ENCODE measurements at places on chromosomes 3 and 15.

DNA sequence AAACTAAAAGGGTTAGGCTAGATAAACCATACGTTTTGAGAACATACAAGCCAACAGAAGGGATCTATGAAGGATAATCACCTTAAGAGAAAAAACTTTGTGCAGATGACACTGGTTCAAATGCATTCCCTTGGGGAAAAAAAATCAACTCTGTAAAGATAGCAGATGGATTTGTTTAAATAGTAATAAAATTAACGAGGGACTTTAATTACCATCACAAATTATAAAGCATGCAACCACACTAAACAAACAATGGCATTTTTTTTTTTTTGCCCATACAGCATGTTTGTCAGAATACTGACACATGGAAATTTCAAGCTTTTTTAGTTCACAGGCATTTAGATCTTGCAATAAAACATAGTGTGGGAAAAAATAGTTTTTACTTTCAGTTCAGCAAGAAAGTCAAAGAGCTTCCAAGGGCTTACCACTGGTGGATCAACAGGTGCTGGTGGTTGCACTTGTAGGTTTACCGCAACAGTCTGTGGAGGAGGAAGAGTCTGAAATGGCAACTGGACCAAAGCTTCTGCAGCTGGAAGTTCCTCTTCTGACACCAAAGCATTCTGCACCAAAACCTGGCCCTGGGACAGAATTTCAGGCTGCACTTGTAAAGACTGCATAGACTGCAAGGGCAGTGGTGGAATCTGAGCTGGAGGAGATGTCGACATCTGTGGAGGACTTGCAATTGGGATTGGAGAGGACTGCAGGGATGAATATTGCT lies 53.1 kb downstream of the PHC3 start:
- DNase-seq: no peak

DNA sequence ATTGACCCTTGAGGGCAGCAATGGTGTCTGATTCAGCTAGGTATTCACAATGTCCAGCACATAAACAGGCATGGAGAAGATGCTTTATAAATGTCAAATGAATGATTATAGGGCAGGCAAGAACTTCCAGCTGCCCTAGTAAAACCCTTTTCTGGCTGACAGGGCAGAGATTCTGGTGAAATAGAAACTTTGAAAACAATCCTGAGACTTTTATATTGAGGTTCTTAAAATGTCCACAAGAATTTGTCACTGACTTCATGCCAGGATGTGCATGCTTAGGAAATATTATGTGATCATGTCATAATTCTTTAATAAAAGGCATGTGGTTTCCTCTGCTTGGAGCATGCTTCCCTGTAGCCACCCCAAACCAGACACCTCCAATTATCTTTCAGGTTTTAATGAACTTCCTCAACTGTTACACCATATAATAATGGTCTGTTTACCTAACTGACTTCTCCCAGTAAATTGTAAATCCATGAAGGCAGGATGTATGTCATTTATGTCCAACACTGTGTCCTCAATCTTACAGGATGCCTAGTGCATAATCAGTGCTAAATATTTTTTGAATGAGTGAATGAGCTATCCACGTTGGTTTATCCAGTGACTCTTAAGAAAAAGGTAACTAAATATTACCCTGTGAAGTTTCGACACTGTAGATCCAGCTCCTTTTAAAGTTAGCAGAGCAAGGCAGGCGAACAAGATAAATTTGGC lies 43.4 kb upstream of the CLRN1 start:
- DNase-seq: no peak

- no peak for DNase-seq
Observed at GRCh38 chr15:62994439-62994838, 48.1 kb upstream of the TPM1 start.

- DNase-seq: no peak
Observed at GRCh38 chr3:29291260-29291981, 10.6 kb downstream of the RBMS3 start.

- DNase-seq: no peak
Observed at GRCh38 chr15:50940506-50940905, 32.0 kb downstream of the AP4E1 start.

DNA sequence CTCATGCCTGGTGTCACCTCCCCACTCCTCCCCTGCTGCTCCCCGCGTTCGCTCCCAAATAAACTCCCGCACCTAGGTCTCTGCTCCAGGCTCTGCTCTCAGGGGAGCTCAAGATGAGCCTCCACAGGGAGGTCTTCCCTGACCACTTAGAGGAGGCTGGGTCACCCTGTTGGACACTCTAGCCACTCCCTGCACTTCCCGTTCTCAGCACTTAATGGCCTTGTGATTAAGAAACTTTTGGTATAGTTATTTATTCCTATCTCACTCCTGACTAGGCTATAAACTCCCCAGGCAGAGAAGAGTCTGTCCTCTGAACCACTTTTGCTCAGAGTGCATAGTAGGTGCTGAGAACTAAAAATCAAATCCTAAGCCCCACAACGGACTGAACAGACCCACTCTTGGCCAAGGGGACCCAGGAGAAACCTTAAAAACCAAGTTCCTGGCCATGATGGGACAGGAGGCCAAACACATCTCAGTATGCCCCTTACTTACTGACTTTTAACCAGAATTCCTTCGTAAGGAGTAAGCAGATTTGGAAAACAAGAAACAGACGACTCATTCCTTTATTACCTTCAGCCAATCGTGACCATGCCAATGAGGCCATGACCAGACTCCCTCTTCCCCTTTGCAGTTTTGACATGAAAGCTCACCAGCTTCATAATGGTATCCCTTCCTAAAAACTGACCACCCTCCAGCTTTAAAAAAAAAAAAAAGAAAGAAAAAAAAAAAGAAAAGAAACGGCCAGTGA lies 69.0 kb upstream of the HRH1 start:
- DNase-seq: no peak

GRCh38 chr3:42159706-42160472 lies 68.7 kb downstream of the TRAK1 start:
- DNase-seq: no peak

DNA sequence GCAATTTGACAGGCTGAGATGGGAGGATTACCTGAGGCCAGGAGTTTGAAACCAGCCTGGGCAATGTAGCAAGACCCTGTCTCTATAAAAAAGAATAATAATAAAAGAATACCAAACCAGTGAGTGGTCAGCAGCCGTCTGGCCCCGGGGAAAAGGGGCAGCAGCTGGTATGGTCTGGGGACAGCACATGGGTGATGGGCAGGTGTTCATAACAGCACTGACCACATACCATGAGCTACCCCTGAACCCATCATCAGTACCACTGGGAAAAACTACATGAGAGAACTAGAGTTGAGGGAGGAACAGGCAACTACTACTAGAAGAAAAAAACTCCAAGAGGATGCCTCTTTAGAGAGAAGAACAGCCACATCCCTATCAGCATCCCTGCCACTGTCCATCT lies 40.7 kb downstream of the ARHGEF3 start:
- no peak for DNase-seq

- DNase-seq: no peak
Observed at GRCh38 chr3:187880441-187880840, 135.2 kb upstream of the BCL6 start.

DNA sequence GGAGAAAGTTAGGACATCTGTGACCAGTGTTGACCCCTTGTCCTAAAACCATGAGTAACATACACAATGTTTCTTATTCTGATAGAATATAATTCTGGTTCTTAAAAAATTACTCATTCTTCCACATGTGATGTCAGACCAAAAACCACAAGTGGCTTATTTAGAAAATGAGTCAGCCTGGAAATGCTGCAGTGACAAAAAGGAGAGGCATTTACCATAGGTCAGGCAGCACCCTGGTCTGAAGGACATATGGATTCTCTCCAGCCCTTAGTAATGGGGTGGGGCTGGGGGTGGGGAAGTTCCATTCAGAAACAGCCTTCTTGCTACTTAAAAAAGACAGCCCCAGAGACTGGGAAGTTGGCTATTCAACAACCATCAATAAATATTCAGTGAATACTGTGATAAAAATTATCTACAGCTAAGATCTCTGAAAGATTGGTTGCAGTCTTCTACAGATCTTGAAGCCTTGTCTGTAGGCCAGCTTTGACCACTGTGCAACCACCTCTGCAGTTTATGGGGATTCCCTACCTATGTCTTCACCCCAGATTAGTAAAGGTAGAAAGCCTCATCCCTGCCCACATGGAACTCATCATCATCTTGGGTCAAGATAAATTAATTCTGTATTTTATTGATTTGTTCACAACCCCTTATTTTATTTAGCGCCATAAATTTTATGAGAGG lies 34.9 kb upstream of the TIMP4 start:
- DNase-seq: no peak

GRCh38 chr3:39262846-39263245 lies 17.0 kb downstream of the CX3CR1 start:
- DNase-seq: no peak

- no peak for DNase-seq
Observed at GRCh38 chr3:34361921-34362320, 563.5 kb downstream of the PDCD6IP start.

DNA sequence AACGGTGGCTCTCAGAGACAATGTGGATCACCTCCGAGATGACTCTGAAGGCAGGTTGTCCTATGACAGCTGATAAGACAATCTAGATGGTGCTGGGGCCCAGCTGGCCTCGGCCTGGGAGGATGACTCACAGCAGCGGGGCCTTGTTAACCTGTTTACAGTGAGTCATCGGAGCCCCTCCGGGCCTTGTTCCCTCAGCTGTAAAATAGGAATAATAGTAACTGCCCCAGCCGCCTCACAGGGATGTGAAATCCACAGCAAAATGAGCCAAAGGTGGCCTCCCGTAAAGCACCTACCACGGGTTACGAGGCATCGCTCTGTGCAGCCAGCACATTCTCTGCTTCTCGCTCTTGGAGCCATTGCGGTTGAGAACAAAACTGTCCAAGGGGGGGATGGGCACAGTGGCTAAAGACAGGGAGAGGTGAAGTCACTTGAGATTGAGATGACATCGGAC lies 88.6 kb upstream of the RASGRF1 start:
- no peak for DNase-seq

DNA sequence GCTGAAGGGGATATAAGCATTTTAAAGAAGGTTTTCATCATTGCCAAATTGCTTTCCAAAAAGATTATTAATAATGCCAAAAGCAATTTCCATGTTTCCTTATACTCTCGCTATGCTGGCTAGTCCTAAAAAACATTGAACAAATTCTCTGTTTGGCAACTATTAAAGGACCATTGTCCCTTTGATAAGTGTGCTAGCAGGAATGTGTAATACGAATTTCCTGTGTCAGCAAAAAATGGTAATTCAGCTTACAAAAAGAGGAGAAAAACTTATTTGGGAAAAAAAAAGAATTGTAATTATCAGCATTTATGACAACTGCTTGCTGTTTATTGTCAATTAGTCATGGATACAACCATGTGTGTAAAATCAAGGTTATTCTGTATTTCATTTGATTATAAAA lies 138.6 kb downstream of the TBL1XR1 start:
- DNase-seq: no peak

GRCh38 chr3:97131476-97131875 lies 317.1 kb downstream of the EPHA6 start:
- peak; percentile 74 for DNase-seq

DNA sequence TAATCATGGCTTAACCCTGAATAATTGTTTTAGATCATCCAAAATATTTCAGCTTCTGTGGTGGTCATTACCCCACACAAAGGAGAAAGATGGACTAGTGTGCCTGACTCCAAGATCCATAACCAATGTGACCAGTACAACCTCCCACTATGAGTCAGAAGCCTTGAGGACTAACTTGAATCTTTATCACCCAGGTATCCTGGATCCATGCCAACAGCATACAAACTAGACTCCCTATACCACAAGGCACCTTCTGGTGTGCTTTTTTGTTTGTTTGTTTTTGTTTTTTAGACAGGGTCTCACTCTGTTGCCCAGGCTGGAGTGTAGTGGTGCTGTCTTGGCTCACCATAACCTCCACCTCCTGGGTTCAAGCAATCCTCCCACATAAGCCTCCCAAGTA lies 317.7 kb downstream of the VPS13C start:
- no peak for DNase-seq

DNA sequence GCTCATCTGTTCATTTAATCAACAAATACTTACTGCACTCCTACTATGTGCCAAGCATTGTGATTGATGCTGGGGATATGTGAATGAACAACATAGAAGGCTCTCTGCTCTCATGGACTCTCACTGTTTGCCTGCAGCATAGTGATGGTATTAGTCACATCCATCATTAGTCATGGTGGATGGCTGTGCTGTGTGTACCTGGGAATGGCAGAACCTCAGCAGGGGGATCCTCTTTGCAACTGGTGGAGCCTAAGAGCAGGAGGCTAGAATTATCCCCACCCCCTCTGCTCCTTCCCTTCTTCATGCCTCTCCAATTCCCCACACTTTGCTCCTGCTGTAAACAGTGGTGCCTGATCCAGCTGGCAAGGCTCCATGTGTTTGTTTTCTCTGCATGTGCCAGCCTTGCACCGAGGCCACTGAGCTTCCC lies 20.5 kb downstream of the BOC start:
- no peak for DNase-seq

GRCh38 chr15:31523655-31524049 lies 197.0 kb downstream of the KLF13 start:
- no peak for DNase-seq

GRCh38 chr15:38551720-38552648 lies 12.6 kb downstream of the RASGRP1 start:
- DNase-seq: no peak

- DNase-seq: no peak
Observed at GRCh38 chr15:59096429-59096828, 8.5 kb upstream of the CCNB2 start.

- no peak for DNase-seq
Observed at GRCh38 chr3:97967966-97968365, 4.3 kb downstream of the RIOX2 start.

DNA sequence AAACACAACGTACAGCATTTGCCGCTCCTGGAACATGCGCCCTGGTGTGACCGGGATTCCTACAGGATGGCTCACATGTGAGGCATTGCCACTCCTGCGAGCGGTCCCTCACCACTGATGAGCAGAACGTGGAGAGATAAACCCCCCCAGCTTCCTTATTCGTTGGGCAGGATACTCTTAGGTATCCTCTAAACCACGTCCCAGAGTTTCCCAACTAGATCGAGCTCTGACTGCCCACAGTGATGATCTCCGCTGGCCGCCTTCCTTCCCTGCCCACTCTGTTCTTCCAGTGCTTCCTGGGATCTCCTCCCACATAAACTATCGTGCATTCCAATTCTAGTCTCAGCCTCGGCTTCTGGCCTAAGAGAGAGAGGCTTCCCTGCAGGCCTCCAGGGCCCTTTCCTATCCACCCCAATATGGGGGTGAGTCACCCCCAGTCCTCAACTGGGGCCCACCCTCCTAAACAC lies 91.8 kb downstream of the TOP2B start:
- DNase-seq: peak; percentile 21

DNA sequence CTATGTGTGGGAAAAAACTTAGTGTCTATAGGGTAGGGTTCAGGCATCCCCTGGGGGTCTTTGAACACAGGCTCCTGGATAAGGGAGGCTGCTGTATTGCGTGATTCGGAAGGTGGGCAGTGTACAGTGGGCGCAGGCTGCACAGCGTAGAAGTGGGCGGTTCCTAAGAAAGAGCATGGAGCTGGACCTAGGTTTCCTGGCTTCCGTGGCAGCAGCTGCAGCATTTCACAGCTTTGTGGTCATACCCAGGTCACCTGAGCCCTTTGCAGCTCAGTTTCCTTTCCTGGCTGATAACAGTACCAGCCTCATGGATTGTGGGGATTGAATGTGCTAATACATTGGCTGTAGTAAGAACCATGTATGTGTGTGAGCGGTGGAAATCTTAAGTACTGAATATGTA lies 22.2 kb downstream of the CFAP100 start:
- DNase-seq: no peak

- no peak for DNase-seq
Observed at GRCh38 chr3:2420919-2421318, 322.3 kb downstream of the CNTN4 start.
